ENCODE measurements at places on chromosomes 7 and 10. TPM values are rescaled to one million over a fixed set of nuclear protein-coding genes. Genes with fewer than 3 reads are reported as not detected.

Gene GIMAP6
- not detected for total RNA-seq

Gene NODAL
- 0.49 TPM for total RNA-seq

Gene EXOSC1
- total RNA-seq = 41.2 TPM

- no peak overlapping the region for H3K27ac ChIP-seq
- H3K36me3 ChIP-seq = peaks cover 2% of the 10 kb centered on the region
- DNase-seq = no peak
- H3K4me1 ChIP-seq = peaks cover 30% of the 10 kb centered on the region
- H3K27me3 ChIP-seq = no peaks in the 10 kb centered on the region
These were observed 26.0 kb downstream of the LARP4B start for GRCh38 chr10:905503-905902.

Gene HECW1
- total RNA-seq = 0.65 TPM

Gene GPR37
- total RNA-seq = 1.6 TPM

Gene PSD
- 3.0 TPM for total RNA-seq

- no peak overlapping the region for H3K4me3 ChIP-seq
- H3K27me3 ChIP-seq = no peaks in the 10 kb centered on the region
- peaks cover 64% of the 10 kb centered on the region for H3K4me1 ChIP-seq
- no peak for DNase-seq
- H3K36me3 ChIP-seq = peaks cover 7% of the 10 kb centered on the region
These were observed 151.5 kb downstream of the RNF216 start for GRCh38 chr7:5629941-5630340.

Gene CISD1
- total RNA-seq = 25.5 TPM

Gene FERD3L
- not detected for total RNA-seq

GRCh38 chr7:111529507-111530355 is 32.6 kb downstream of the IMMP2L start:
- H3K36me3 ChIP-seq = no peaks in the 10 kb centered on the region
- H3K27ac ChIP-seq = no peak overlapping the region
- H3K4me1 ChIP-seq = peaks cover 15% of the 10 kb centered on the region
- no peak overlapping the region for H3K4me3 ChIP-seq

GRCh38 chr7:158035343-158035742 is 552.3 kb downstream of the PTPRN2 start:
- H3K27ac ChIP-seq = no peak overlapping the region
- H3K36me3 ChIP-seq = peaks cover 3% of the 10 kb centered on the region
- no peaks in the 10 kb centered on the region for H3K4me1 ChIP-seq
- no peak for DNase-seq
- H3K4me3 ChIP-seq = no peak overlapping the region

- H3K4me3 ChIP-seq = peak within 1 kb of the TSS; percentile 57
- peaks cover 8% of the 10 kb centered on the region for H3K4me1 ChIP-seq
- DNase-seq = no peak
- no peak within 1 kb of the TSS for H3K27ac ChIP-seq
- no peaks in the 10 kb centered on the region for H3K36me3 ChIP-seq
These were observed at the start of gene RET for GRCh38 chr10:43076876-43077420. Gene RET (plus strand): TSS chr10:43077069. CDS start chr10:43077259, 190 bp downstream.

DNA sequence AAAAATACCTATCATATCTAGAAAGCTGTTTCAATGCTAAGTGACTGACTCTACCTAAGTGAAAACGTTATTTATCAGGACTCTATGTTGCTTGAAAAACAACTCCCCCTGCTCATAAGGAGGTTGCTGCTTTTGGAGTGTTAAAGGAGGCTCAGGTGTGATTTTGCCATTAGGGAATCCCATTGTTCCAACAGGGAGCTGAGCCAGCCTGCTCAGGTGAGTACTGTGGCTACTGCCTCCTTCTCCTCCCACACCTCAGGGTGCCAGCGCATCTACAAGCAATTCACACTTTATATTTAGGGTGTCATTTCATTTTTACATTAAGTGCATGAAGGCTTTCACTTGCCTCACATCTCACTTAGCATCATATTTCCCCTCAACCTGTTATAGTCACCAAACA is 84.7 kb downstream of the SEM1 start:
- DNase-seq = no peak
- no peak overlapping the region for H3K4me3 ChIP-seq
- no peaks in the 10 kb centered on the region for H3K4me1 ChIP-seq
- no peaks in the 10 kb centered on the region for H3K27me3 ChIP-seq
- H3K36me3 ChIP-seq = peaks cover 6% of the 10 kb centered on the region

DNA sequence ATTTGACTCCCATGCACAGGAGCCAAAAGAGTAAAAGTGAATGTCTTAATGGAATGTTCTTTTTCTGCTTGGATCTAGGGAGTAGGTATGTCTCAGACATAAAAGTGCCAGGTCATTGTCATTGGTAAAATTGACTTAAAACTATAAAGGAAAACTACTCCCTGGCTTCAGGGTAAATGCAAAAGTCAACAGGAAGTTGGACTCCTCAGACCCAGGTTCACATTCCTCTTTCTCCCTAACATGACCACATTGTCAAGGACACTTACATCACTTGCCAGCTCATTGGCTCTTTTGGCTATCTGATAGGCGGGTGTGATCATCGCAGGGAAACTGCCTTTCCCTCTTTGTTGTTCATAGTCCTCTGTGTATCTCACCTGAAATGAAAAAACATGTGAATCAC is 13.7 kb downstream of the NRAP start:
- peaks cover 13% of the 10 kb centered on the region for H3K4me1 ChIP-seq
- no peak for DNase-seq
- H3K27me3 ChIP-seq = peaks cover 11% of the 10 kb centered on the region
- no peak overlapping the region for H3K27ac ChIP-seq
- no peaks in the 10 kb centered on the region for H3K36me3 ChIP-seq
- no peak overlapping the region for H3K4me3 ChIP-seq

DNA sequence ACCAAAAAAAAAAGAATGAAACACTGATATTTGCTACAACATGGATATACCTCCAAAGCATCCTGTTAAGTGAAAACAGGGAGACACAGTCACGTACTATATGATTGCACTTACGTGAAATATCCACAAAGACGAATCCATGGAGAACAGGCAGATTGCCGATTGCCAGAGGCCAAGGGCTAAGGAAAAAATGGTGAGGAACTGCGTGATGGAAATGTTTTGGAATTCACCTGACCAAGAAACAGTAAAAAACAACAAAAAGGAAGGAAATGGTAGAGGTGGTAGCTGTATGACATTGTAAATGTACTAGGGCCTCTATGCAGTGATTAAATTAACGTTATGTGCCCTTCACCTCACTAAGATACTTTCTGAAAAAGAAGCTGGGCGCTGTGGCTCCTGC is 44.1 kb upstream of the GTF2IRD1 start:
- no peaks in the 10 kb centered on the region for H3K27me3 ChIP-seq
- no peak for DNase-seq
- no peak overlapping the region for H3K27ac ChIP-seq
- no peak overlapping the region for H3K4me3 ChIP-seq
- no peaks in the 10 kb centered on the region for H3K4me1 ChIP-seq

Gene CCNY
- total RNA-seq = 76.0 TPM

Gene GJC3
- not detected for total RNA-seq

Gene AGR3
- not detected for total RNA-seq

GRCh38 chr7:140342727-140343514 is 55.4 kb downstream of the SLC37A3 start:
- peak overlapping the region; percentile 57 for H3K27ac ChIP-seq
- H3K4me1 ChIP-seq = peaks cover 10% of the 10 kb centered on the region
- no peaks in the 10 kb centered on the region for H3K27me3 ChIP-seq

GRCh38 chr7:37732253-37732652 is 48.7 kb downstream of the GPR141 start:
- H3K27me3 ChIP-seq = peaks cover 2% of the 10 kb centered on the region
- H3K4me3 ChIP-seq = no peak overlapping the region
- no peak overlapping the region for H3K27ac ChIP-seq
- H3K36me3 ChIP-seq = no peaks in the 10 kb centered on the region

Gene PON1
- not detected for total RNA-seq

Gene MSMB
- total RNA-seq = not detected

Gene GHRHR
- total RNA-seq = not detected

Gene HABP2
- total RNA-seq = not detected

GRCh38 chr10:121715076-121715475 is 116.8 kb upstream of the FGFR2 start:
- H3K36me3 ChIP-seq = peaks cover 4% of the 10 kb centered on the region
- H3K27ac ChIP-seq = no peak overlapping the region
- H3K4me1 ChIP-seq = peaks cover 6% of the 10 kb centered on the region
- no peaks in the 10 kb centered on the region for H3K27me3 ChIP-seq
- no peak overlapping the region for H3K4me3 ChIP-seq
- DNase-seq = no peak

Gene MLXIPL
- total RNA-seq = not detected

Gene SPDYE6
- total RNA-seq = not detected

- no peak overlapping the region for H3K27ac ChIP-seq
- no peak overlapping the region for H3K4me3 ChIP-seq
- H3K36me3 ChIP-seq = no peaks in the 10 kb centered on the region
- H3K4me1 ChIP-seq = peaks cover 6% of the 10 kb centered on the region
These were observed 27.8 kb upstream of the RET start for GRCh38 chr10:43049081-43049551.

GRCh38 chr10:114095559-114096337 is 52.1 kb downstream of the ADRB1 start:
- peaks cover 4% of the 10 kb centered on the region for H3K4me1 ChIP-seq
- no peaks in the 10 kb centered on the region for H3K36me3 ChIP-seq
- no peaks in the 10 kb centered on the region for H3K27me3 ChIP-seq

- no peaks in the 10 kb centered on the region for H3K4me1 ChIP-seq
- no peaks in the 10 kb centered on the region for H3K36me3 ChIP-seq
- H3K4me3 ChIP-seq = no peak overlapping the region
- H3K27me3 ChIP-seq = no peaks in the 10 kb centered on the region
- no peak for DNase-seq
- no peak overlapping the region for H3K27ac ChIP-seq
These were observed 107.8 kb downstream of the ADARB2 start for GRCh38 chr10:1629326-1630198.

DNA sequence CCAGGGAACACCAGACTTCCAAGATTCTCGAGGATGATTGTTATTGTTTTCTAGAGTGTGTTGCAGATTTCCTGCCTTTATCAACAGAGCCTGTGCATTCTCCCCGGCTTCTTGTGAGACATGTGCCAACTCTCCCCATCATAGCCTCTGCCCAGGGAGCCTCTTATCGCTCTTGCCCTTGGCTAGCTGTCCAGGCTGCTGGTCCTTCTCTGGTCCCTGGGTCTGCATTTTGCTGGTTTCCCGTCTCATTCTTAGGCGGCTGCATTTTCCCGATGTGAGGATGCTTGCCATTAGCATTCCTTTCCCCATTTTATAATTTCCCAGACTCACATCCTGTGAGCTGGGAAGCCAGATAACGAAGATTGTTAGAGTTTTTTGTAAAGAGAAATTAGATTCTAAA is 15.2 kb downstream of the SLC13A4 start:
- no peak overlapping the region for H3K4me3 ChIP-seq
- no peak for DNase-seq
- no peaks in the 10 kb centered on the region for H3K36me3 ChIP-seq
- H3K4me1 ChIP-seq = peaks cover 15% of the 10 kb centered on the region
- no peak overlapping the region for H3K27ac ChIP-seq

DNA sequence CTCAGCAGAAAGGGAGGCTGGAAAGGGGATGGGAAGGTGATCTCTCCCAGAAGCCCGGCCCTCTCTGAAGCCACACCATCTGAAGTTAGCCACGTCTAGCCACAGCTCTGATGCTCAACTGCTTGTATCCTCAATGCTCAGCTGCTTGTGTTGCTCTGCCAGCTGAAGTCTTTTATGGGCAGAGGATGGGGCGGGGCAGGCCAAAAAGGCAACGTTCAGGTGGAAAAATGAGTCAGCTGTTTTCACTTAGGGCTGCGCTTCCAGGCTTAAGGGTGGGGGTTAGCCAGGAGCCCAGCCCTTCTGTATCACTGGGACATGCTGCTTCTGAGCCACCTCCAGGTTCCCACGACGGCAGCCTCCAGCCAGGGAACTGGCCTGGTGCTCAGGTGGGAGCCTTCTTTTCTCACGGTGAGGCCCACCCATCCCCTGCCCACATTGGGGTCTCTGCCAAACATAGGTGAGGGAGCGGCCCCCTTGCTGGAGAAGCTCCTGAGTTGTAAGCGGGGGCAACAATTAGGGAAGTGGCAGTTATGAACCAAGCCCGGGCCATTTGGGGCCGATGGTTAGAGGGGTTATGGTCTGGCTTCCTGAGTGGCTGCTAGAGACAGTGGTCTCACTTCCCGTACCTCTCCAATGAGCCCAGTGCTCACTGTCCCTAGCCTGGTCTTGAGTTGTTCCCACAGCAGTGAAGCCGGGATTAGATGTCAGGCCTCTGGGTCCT is 44.9 kb upstream of the CNPY1 start:
- no peaks in the 10 kb centered on the region for H3K4me1 ChIP-seq
- no peak overlapping the region for H3K4me3 ChIP-seq
- peaks cover 14% of the 10 kb centered on the region for H3K27me3 ChIP-seq
- H3K27ac ChIP-seq = no peak overlapping the region
- DNase-seq = peak; percentile 46

DNA sequence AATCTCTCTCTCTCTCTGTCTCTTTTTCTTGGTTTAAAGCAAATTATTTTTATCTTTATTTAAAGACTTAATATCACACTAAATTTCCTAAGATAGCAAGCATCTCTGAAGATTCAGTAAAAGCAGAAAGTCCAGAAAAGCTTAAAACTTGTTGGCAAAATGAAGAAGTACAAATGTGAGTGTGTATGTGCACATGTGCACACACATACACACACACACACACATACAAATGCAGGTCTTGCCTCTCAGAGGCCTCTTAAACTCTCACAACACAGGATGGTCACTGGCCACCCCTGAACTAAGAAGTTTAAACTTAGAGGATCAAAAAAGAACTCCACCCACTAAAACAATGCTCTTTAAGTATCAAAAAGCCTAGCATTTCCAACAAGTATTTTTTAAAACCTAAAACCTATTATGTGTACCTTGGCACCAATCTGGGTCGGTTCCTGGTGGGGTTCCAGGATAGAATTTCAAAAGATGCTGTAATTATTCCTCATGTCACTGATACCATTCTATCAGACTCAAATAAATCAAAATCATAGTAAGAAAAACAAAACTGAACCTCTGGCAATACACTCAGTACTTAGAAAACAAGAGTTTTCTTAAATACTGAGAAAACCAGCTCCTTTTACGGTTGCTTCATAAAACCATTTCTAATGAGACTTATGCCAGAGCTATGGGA is 55.0 kb downstream of the SORBS1 start:
- no peaks in the 10 kb centered on the region for H3K36me3 ChIP-seq
- peaks cover 24% of the 10 kb centered on the region for H3K4me1 ChIP-seq
- H3K27ac ChIP-seq = no peak overlapping the region
- H3K27me3 ChIP-seq = peaks cover 5% of the 10 kb centered on the region
- no peak for DNase-seq

Gene RNLS
- 5.1 TPM for total RNA-seq

Gene UCMA
- total RNA-seq = not detected

- peaks cover 75% of the 10 kb centered on the region for H3K27me3 ChIP-seq
- no peak for DNase-seq
- H3K27ac ChIP-seq = peak overlapping the region; percentile 27
- peaks cover 8% of the 10 kb centered on the region for H3K36me3 ChIP-seq
- peaks cover 24% of the 10 kb centered on the region for H3K4me1 ChIP-seq
These were observed 9.9 kb upstream of the HOXA2 start for GRCh38 chr7:27112361-27112760.

DNA sequence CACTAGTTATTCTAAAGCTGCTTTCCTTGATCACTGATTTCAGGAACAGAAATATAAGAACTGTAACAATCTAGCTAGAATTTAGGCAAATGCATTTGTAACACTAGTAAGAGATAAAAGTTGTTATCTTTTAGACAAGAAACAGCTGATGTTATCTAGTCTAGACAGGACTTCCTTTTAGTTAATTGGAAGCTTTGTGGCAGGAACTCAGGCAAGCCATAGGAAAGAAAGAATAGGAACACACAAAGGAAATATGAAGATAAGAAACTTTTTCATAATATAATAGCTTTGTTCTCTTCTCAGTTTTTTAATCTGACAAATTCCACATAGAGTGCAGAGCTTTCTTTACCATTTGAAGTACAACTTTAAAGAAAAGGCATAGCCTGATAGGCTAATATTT is 59.0 kb upstream of the AGR3 start:
- peaks cover 2% of the 10 kb centered on the region for H3K36me3 ChIP-seq
- DNase-seq = no peak
- no peaks in the 10 kb centered on the region for H3K27me3 ChIP-seq
- H3K4me1 ChIP-seq = no peaks in the 10 kb centered on the region
